ENCODE measurements at places on chromosomes 1 and 21.

DNA sequence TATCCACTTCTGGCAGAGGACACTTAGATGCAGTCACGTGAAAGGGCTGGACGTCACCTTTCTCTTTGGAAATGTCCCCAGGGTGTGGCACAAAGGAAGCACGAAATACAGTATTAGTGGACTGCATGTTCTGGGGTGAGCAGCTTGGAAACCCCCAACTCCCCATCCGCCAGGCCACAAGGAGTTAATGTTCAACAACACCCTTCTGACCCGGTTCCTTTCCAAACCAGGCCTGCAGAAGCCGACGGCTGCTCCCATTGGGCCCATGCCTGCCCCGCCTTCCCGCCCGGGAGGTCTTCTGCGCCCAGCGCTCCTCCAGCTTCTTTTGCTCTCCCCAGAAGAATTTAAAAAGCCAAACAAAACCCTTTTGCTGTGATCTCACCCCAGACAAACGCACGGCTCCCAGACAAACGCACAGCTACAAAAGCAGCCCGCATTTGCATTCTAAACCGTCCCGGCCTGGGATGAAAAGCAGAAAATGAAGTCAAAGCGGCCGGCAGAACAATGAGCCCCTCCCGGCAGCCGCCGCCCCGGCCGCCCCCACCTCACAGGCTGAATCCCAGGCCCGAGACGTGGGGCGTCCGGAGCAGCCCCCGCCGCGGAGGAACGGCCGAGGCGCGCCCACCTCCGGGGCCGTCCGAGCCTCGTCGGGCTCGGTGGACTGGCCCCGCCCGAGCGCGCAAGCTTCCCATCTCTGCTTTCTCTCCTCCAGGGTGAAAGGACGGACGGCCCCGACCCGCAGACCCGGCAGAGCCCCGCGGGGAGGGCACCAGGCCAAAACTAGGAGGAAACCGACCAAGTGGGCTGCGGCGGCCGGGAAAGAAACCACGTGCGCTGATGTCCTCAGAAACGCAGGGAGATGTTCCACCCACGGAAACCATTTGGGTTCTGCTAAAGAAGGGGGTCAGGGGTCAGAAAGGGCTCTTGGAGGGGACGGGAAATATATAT, 101.9 kb downstream of the PLPP3 start:
- peak; percentile 26 for DNase-seq

GRCh38 chr1:43255438-43256210, 14.2 kb upstream of the TMEM125 start:
- no peak for DNase-seq

GRCh38 chr1:30863858-30864604, 44.5 kb downstream of the SDC3 start:
- DNase-seq: no peak

- peak; percentile 91 for DNase-seq
These were observed 13.8 kb downstream of the PARK7 start for GRCh38 chr1:7975212-7975865.

- DNase-seq: no peak
These were observed 387.8 kb upstream of the LYPLAL1 start for GRCh38 chr1:218785928-218786327.

GRCh38 chr1:67439277-67440029, 9.3 kb upstream of the SERBP1 start:
- no peak for DNase-seq

- DNase-seq: no peak
These were observed 29.2 kb upstream of the PKP1 start for GRCh38 chr1:201253906-201254624.

- DNase-seq: no peak
These were observed 48.4 kb downstream of the TRIM11 start for GRCh38 chr1:228358039-228358763.

DNA sequence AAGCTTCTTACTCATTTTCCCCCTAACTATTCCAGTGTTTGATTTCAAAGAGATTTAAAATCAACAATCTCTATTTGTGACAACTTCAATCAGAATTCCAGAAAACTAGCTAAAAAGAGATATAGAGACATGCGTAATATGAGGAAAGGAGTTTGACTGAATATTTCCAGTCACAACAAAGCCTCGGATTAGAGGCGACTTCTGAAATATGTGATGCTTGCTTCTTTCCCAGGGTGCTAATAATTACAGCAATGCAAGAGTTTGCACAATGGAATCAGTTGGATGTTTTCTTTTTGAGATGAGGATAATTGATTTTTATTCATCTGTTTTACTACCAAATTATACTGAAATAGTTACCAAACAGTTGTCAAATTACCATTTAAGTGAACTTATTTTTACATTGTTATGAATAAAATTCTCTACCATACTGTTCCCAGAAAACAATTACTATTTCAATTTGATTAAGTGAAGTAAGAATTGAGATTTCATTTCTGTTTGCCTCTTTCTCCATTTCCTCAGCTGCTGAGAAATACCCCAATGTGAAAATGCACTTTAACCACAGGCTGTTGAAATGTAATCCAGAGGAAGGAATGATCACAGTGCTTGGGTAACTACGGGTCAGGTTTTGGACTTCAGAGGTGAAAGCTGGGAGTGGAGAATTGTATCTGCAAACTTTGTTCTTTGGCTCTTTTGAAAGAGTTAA, 28.1 kb downstream of the KMO start:
- no peak for DNase-seq

GRCh38 chr1:103616362-103616761, 865 bp upstream of the AMY2A start:
- no peak for DNase-seq

GRCh38 chr1:22543679-22544078, 19.6 kb upstream of the EPHA8 start:
- DNase-seq: no peak

DNA sequence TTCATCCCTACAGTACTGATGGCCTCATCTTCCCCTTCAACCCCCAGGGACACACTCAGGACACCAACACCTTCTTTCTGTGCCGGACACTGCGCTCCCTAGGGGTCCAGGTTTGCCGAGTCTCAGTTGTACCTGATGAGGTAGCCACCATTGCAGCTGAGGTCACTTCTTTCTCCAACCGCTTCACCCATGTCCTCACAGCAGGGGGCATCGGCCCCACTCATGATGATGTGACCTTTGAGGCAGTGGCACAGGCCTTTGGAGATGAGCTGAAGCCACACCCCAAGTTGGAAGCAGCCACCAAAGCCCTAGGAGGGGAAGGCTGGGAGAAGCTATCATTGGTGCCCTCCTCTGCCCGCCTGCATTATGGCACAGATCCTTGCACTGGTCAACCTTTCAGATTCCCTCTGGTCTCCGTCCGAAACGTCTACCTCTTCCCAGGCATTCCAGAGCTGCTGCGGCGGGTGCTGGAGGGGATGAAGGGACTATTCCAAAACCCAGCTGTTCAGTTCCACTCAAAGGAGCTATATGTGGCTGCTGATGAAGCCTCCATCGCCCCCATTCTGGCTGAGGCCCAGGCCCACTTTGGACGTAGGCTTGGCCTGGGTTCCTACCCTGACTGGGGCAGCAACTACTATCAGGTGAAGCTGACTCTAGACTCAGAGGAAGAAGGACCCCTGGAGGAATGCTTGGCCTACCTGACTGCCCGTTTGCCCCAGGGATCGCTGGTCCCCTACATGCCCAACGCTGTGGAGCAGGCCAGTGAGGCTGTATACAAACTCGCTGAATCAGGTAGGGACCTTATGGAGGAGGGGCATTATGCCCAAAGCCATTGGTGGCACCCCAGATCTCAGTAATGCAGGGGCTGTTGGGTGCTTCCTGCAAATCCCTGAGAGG, 5.1 kb upstream of the LENEP start:
- no peak for DNase-seq

DNA sequence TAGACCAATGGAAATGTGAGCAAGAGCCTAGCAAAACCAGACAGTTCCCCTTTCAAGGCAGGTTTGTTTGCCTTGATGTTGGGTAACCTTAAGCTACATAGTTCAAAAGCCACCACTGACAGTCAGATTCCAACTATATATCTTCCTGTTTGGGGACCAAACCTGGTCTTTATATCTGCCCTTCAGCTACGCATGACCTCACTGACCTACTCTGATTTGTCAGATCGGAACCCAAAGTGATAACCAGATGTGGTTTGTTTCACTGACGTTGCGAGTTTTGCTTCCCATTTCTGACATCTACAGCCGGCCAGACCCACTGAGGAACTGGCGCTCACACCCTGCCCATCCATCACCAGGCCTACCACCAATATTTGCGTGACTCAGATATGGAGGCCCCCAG, 361.1 kb upstream of the CHRM3 start:
- no peak for DNase-seq

GRCh38 chr1:36471830-36472641, 7.9 kb upstream of the MRPS15 start:
- DNase-seq: peak; percentile 29

DNA sequence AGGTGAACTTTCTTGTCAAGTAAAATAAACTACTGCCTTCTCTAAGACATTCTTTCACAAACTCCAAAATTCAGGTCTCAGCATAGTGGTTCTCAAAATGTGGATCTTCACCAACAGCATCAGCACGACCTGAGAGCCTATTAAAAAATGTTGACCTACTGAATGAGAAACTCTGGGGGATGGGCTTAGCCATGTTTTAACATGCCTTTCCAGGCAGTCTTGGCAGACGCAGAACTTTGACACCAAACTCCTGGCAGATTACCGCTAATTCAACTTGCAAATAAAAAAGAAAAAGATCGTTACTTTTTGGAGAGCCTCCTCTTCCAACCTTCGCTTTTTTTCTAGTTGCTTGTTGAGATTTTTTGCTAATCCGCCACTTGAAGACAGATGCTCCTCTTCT, 35.1 kb downstream of the ARHGAP29 start:
- DNase-seq: no peak

DNA sequence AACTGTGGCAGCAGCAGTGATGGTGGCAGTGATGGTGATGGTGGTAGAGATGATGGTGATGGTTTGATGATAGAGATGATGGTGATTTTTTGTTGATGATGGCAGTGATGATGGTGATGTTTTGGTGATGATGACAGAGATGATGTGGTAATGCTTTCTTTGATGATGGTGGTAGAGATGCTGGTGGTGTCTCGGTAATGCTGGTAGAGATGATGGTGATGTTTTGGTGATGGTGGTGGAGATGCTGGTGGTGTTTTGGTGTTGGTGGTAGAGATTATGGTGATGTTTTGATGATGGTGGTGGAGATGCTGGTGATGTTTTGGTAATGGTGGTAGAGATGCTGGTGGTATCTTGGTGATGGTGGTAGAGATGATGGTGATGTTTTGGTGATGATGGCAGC, 131.6 kb downstream of the NAV1 start:
- DNase-seq: no peak

DNA sequence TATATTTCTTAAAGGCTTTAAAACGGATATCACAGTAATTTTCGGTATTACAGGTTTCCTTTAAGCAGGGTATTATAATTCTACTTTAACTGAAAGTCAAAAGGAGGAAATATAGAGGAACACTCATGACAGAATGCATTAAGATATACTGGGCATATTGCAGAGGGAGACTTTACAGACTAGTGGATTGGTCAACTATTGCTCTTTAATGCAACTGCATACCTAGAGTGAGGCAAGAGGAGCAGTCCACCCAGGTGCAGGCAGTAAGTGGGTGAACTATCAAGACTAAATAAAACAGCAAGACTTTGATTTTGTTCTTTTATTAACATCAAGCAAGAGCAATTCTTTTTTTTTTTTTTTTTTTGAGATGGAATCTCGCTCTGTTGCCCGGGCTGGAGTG, 10.5 kb downstream of the SCAF4 start:
- DNase-seq: no peak

- DNase-seq: no peak
These were observed 859 bp upstream of the MAGI3 start for GRCh38 chr1:113389359-113389952.

- no peak for DNase-seq
These were observed 1.9 kb upstream of the EPHB2 start for GRCh38 chr1:22708777-22709176.

GRCh38 chr1:173590557-173590956, 12.3 kb downstream of the SLC9C2 start:
- no peak for DNase-seq

DNA sequence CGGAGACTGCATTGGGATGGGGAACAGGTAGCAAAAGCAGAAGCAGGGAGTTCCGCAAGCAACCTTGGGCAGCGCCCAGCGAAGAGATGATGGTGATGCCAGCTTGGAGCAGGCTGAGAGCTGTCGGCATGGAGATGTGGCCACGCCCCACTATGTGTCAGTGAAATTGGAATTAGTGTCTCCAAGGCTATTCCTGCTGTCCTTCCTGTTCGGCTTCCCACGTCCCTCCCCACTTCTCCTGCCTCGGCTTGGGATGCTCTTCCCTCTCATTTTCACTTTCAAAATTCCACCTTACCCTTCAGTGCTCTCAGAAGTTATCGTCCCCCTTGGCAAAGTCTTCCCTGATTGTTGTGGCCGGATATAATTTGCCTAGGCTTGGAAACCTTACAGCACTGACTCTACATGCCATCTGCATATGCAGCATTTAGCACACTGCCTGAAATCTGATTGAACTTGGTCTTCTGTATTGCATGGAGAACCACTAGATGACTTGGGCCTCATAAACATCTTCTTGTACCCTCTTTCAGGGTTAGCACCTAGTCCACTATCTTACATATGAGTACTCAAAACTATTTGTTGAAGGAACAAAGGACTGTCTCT, 270.7 kb upstream of the RUNX1 start:
- DNase-seq: no peak

DNA sequence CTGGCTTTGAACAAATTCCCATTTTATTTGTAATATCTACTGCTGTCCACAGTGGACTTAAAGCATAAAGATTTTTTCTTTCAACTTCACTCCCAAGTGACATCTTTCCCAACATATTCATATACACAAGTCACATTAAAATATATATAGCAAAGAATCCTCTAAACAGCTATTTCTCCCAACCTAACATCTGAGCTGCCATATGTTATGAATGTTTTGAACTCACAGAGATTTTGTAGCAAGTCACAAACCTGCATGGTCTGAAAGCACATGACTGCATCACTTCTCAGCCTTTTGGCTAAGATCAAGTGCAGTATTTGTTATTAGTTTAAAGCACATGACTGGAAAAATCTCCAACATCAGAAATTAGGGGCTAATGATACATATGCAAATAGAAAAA, 7.7 kb upstream of the HFM1 start:
- DNase-seq: no peak

- DNase-seq: no peak
These were observed 33.3 kb upstream of the IRF2BP2 start for GRCh38 chr1:234643111-234643849.

All from NCI-H510A (cell line).